ENCODE measurements at places on chromosomes 5 and 9.

- no peak for DNase-seq
Observed at GRCh38 chr5:128480906-128481633, 57.0 kb downstream of the FBN2 start.

- DNase-seq, result peak; percentile 68
Observed at GRCh38 chr9:111094433-111094924, 56.2 kb upstream of the LPAR1 start.

- DNase-seq, result peak; percentile 26
Observed at GRCh38 chr9:123749580-123750202, 180.2 kb downstream of the DENND1A start.

- no peak for DNase-seq
Observed at GRCh38 chr9:107049803-107050184, 186.8 kb downstream of the ZNF462 start.
